ENCODE measurements at places on chromosomes 2 and 18.

GRCh38 chr2:229210641-229211040 is 60.4 kb downstream of the PID1 start:
- DNase-seq, result no peak

DNA sequence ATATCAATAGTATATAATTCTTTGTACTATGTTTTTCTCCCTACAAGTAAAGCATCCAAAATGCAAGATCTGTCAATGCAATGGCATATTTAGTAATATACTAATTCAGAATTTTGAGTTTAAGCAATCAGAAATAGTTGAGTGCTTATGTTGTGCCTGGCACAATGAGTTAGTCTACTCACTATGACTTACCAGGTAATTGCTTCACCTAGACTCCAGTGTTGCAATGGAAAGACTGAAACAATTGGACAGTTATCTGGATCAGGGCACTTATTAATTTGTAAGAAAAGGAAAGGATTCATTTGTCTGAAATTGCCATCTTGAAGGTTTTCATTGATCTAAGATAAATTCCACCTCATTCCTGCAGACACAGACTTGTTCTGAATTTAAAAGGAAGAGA is 97.6 kb upstream of the TCF4 start:
- DNase-seq, result no peak

GRCh38 chr2:163711258-163711657 is 24.6 kb downstream of the FIGN start:
- DNase-seq, result no peak

DNA sequence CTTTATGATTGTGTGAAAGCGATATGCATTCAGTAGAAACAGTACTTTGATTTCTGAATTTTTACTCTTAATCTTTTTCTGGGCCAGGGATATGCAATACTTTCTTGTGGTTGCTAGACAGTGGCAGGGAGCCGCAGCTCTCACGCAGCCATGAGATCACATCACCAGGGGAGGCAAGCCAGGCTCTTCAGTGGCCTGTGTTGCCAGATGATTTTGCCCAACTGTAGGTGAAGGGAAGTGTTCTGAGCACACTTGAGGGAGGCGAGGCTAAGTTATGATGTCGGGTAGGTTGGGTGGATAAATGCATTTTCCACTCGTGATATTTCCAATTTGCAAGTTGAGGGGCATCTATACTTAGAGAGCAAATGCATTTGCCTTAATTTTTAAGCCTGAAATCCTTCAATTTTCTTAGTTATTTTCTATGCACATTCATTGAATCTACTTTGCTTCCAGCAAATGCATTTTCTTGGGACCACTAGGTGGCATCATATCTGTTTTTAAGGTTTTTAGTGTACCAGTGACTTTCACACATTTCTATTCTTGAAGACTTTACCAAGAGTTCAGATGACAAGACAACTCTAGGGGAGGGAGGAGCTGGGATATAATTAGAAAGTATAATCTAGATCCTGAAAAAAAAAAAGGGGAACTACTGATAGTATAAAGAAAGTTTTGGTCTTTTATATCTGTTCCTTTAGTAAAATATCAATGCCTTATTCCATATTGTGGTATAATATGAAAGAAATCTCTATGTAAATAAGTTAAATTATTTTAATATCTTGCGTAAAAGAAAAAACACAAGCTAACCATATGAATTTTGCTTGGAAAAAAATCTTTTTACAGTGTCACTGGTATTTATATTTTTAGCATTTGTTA is 643.3 kb downstream of the SOCS6 start:
- peak; percentile 7 for DNase-seq

DNA sequence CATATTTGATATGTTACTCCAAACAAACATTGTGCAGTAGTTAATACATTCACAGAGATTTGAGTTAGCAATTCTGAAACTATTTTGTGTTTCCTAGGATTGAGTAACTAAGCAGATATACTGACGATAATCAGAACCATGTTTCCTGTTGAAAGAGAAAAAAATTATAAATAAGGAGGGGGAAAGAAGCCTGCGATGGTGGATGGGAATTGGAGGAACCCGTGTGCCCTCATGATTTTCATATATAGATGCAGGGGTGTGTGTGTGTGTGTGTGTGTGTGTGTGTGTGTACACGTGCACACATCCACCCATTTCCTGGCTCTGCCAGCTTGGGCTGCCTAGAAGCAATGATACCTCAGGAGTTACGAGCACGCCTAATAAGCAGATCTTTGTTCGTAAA is 56.9 kb downstream of the LPIN2 start:
- no peak for DNase-seq

DNA sequence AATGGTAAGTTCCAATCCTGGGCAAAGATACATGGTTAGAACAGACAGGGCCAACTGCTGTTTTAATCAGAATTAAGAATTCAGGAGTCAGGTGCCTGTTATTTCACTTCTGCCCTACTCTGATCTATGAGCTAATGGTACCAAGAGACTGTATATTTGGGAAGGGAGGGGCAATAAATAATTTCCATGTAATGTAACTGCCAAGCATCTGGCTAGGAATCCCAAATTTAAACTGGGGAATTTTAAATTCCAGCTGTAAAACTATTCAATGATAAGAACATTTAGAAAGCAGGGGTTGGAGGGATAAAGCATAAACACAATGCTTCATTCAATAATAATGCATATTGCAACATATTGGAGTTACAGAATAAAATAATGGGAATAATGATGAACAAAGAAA is 49.7 kb downstream of the SCN7A start:
- no peak for DNase-seq

- no peak for DNase-seq
Measured at GRCh38 chr2:160282063-160282580, 82.0 kb upstream of the ITGB6 start.

GRCh38 chr2:2579814-2580213 is 248.7 kb upstream of the MYT1L start:
- no peak for DNase-seq

- no peak for DNase-seq
Measured at GRCh38 chr2:190105554-190105953, 43.0 kb upstream of the MSTN start.

GRCh38 chr2:191976436-191976835 is 129.5 kb upstream of the CAVIN2 start:
- no peak for DNase-seq

All from T47D (cell line).